Tibial nerve (tissue), 4 donors: ENCODE measurements at places on chromosomes 5 and 9. TPM values are rescaled to one million over a fixed set of nuclear protein-coding genes. Genes with fewer than 3 reads are reported as not detected.

Gene MYOT
- total RNA-seq, result 27.2 TPM

Gene SH3PXD2B
- 46.8 TPM for total RNA-seq

Gene GARIN3
- total RNA-seq, result not detected

DNA sequence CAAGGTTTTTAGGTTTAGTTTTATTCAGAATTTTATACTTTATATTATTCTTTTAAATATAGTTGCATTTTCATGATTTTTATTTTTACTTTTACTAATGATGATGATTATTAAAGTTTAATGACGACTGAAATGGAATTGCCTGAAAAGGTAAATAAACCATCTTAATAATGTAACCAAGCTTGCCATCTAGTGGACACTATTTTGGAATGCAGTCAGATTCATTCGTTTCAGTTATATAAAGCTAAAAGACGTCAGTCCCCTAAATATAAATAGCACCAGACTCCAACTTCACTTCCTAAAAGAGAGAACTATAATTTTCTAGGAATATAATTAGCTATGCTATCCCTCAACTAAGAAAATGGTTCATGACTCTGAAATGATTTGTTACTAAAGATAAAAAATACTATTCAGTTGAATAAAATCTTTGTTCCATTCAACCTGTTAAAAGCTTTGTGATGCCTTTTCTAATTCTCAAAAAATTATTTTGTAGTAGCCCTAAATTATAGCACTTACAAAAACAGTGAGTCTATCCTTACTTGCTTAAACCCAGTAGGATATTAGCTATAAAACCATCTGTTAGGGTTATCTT, 19.9 kb downstream of the ABITRAM start:
- DNase-seq, result no peak

Gene KIAA0825
- 4.8 TPM for total RNA-seq

GRCh38 chr9:81595887-81596543, 93.3 kb downstream of the TLE1 start:
- DNase-seq, result no peak

DNA sequence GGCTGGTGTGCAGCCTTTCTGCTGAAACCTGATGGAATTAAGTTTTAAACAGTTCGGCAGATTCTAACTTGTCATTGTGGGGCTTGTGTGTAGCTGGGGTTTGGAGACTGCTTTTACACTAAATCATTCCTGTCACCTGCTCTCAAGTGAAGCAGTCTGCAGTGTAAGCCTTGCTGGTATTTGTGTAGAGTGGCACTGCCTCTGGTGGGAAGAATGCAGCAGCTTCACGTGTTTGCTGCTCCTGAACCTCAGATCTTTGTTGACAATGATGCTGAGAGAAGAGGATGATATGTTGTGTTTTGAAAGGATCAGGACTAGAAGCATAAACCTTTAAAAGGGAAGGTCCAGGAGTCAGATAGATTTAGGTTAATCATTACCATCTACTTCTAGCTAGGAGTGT, 88.1 kb downstream of the KDM4C start:
- DNase-seq, result no peak

Gene PKD2L2
- not detected for total RNA-seq

- no peak for DNase-seq
These were observed 200.2 kb upstream of the SGCD start for GRCh38 chr5:156126716-156127115.

GRCh38 chr9:134575901-134576176, 65.8 kb upstream of the COL5A1 start:
- DNase-seq, result no peak

Gene ARID3C
- total RNA-seq, result 2.0 TPM

- no peak for DNase-seq
These were observed 13.5 kb upstream of the KIF27 start for GRCh38 chr9:83934569-83935275.

- no peak for DNase-seq
These were observed 236.1 kb downstream of the ARRDC3 start for GRCh38 chr5:91146905-91147600.

Gene SLC9A3
- 32.7 TPM for total RNA-seq

DNA sequence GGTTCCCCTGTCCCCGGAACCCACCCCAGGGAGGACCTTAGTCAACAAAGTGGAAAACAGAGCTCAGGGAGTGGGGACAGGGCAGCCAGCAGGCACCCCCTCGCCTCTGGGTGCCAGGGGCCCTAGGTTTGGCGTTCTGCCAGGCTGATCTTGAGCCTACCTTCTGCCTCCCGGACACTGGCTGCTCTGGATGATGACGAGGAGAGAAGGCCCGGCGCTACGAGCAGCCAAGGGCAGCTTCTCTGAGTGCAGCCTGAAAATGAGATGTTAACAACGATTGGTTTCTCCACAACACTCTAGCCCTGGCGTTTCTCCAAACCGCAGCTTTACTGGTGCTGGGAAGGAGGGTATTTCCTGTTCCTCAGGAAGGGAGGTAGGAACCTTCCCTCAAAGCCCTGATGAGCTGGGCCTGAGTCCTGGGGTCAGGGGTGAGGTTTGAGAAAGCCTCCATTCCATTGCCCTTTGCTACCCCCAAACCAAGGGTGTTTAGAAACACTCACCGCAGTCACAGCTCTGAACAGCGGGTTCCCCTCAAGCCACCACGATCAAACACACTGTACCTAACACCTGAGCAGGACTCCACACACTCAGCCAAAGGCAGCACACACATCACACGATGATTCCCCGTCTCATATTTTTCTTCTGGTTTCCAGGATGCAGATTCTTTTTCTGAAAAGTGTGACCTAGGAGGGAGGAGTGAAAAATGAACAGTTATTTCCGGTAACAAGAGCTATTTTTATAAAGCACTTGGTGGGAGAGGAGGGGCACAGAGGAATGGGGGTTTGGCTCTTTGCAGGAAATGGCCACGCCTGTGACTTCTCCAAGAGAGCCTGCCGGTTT, at the start of gene STING1:
Gene STING1, minus strand, starts transcription at position 709 of the 840 bp plus-strand sequence. CDS start 1,054 bp downstream, outside the sequence.
- DNase-seq, result peak; percentile 88

DNA sequence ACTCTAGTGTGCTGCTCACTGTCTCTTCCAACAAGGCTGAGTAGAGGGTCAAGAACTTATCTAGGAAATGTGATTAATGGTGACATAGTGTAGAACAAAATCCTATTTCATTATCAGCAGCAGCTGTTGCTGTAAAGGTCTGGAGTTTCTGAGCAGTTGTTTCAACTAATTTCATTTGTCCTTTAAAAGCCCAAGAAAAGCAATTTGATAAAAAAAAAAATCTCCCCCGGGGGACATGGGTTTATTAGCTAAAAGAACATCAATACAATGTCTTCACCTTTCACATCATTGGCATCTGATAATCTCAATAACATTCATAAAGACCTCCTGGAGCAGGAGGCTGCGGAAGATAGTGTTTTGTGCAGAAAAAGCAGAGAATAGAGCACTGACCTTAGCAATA, 468.1 kb downstream of the KCTD16 start:
- no peak for DNase-seq

GRCh38 chr5:124906339-124907097, 160.1 kb upstream of the ZNF608 start:
- DNase-seq, result peak; percentile 37

DNA sequence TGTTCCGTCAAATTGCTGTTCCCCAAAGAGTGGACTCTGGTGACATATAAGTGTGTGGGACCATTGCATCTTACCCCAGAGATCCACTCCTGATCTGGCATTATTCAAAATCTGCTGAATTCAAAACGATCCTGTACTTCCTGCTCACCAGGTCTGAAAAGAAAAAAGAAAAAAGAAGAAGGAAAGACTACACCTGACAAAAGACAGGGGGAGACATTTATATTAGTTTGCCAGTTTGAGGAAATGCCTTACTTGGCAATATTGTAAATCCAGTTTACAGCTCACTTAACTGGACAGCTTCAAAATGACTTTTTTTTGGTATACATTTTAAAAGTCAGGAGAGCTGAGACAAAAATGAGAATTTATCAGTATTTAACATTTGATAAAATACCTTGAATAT, 15.0 kb upstream of the GRHPR start:
- no peak for DNase-seq

- DNase-seq, result no peak
These were observed 19.8 kb downstream of the TRIP13 start for GRCh38 chr5:912280-913091.

GRCh38 chr5:72383280-72383679, 63.1 kb downstream of the PTCD2 start:
- DNase-seq, result no peak

DNA sequence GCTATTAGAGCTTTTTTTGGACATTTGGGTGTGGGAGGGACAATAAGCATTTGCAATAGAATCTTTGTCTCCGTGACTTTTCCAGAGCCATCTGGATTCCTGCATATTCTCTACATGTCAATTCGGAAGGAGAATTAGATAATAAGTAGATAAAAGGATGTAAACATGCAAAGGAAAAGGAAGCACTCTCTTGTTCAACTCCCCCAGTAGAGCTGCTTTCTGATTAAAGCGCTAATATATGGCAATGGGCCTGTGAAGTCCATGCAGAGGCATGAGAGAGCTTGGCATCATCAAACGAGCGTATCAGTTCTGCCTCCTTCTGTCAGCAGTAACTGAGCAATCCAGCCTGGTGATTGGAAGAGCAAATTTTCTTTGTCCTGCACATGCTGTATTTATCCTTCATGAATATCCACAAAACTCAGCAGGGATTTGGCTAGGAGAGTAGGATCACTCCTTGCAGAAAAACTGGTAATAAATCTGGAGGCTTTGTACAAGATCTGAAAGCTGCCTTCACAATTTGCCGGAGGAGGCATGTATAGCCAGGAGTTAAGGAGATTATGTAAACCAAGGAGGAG, 1752.9 kb downstream of the MAT2B start:
- DNase-seq, result no peak

DNA sequence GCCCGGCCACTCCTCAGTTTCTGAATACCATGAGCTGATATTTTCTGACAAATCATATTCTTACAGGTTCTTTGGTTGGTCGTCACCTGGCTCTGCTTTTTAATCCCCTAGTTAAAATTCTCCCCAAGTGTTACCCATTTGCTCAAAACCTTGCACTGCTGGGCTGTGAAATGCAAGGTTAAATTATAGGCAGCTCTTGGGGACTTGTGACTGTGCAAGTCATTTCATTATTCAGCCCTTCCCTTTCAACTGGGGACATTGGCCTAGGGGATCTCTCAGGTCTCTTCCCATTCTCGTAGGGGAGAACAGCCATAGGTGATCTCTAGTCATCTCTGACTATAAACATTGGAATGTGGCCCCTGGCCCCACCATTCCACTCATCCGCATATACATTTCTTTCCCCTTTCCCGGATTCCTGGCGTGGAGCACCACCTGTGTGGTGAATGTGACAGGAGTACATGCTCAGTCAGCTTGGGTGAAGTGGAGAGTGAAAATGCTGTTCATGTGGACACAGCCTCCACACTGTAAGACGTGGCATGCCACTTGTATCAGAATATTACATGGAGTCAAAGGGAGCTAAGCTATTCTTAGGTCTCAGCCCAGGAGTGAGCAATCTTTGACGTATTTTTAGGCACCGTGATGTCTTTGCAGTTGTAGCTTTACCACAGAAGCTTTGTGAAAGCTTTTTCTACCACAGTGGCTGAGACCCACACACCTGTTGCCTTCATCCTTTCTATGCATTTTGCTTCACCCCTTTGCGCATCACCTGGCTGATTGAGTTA, 386.7 kb downstream of the KDM4C start:
- no peak for DNase-seq

Gene BNC2
- total RNA-seq, result 88.3 TPM

- DNase-seq, result no peak
These were observed 83.3 kb downstream of the ICE1 start for GRCh38 chr5:5505815-5506214.

DNA sequence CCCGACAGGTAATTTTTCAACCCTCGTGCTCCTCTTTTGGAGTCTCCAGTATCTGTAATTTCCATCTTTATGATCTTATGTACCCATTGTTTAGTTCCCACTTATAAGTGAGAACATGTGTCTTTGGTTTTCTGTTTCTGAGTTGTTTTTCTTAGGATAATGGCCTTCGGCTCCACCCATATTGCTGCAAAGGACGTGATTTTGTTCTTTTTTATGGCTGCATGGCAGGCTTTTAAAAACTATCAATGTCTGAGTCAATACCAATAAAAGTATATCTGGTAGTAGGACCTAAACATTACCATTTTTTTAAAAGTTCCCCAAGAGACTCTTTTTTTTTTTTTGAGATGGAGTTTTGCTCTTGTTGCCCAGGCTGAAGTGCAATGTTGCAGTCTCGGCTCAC, 3.9 kb upstream of the SLC26A2 start:
- DNase-seq, result no peak

GRCh38 chr5:73962801-73963425, 336.9 kb downstream of the ARHGEF28 start:
- no peak for DNase-seq

DNA sequence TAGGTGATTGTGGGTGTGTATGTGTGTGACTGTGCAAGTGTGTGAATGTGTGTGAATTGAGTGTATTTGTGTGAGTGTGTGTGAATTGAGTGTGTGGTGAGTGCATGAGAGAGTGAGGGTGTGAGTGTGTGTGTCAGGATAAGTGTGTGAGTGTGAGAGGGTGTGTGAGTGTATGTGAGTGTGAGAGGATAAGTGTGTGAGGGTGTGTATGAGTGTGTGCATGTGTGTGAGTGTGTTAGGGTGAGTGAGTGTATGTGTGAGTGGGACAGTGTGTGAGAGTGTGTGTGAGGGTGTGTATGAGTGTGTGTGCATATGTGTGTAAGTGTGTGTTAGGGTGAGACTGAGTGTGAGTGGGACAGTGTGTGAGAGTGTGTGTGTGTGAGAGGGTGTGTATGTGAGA, 21.7 kb downstream of the GPRIN1 start:
- DNase-seq, result no peak

Gene FCHSD1
- total RNA-seq, result 32.1 TPM

Gene SLC26A2
- 10.2 TPM for total RNA-seq

DNA sequence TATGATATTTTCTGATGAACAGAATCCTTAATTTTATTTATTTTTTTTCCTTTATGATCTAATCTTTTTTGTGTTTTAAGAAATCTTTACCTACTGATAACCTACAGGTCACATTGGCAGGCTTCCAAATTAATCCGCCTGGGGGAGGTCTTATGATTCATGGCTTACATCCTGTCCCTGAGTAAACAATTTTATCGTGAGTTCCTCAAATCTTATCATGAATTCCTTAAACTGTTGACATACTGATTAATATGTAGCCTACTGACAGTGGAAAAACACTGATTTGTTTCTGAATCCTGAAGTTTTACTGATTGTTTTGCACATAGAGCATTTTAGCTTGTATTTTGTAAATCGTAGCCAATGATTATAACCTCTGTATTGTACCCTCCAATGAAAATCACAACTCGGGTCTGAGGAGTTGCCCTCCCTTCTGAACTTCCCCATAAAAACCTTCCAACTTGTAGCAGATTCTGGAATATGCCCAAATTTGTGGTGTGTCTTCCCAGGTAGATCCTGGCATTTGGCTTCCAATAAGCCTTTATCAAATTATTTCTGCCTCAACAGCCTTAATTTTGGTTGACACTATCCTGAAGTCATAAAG, 105.6 kb downstream of the VCAN start:
- no peak for DNase-seq

Gene CAAP1
- 18.2 TPM for total RNA-seq

- no peak for DNase-seq
These were observed 164.4 kb upstream of the SLC12A2 start for GRCh38 chr5:127919006-127919796.

DNA sequence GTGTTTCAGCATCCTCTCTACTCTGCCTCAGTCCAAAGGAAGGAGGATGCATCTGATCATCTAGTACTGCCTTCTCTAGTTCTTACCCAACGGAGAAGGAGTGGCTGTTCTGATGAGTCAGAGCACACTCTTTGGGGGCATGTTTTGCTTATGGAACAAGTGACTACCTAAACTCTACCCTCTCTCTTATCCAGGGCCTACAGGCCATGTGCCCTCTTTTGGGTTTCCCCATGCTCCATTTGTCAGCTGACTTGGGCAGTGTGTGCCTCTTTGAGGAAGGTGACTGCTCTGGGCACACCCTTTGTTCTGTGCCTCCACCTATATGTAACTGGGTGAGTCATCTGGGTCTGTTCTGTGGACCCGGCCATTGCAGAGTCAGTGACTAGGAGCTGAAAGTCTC, 89.6 kb upstream of the BNC2 start:
- DNase-seq, result no peak
